ENCODE measurements at places on chromosomes 2 and 18.

DNA sequence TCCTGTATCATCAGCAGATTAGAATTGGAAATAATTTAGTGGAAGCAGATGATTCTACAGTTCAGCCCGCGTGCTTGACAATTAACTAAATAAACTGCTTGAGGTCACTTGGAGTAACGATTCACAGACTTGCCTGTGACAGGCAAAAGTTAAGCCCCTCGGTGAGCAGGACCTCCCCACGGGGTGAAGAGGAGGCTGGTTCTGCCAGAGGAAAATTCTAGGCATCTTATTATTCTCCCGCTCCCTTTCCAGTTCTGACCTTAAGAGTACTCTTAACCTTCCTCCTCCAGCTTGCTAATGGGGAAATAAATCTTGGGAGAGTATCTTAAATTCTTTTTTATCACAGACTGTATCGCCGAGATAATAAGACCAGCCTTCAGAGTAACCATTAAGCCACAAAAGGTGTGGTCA lies 169.7 kb upstream of the SMAD2 start:
- DNase-seq = no peak

- no peak for DNase-seq
Observed at GRCh38 chr2:12539336-12539735, 177.4 kb upstream of the TRIB2 start.

DNA sequence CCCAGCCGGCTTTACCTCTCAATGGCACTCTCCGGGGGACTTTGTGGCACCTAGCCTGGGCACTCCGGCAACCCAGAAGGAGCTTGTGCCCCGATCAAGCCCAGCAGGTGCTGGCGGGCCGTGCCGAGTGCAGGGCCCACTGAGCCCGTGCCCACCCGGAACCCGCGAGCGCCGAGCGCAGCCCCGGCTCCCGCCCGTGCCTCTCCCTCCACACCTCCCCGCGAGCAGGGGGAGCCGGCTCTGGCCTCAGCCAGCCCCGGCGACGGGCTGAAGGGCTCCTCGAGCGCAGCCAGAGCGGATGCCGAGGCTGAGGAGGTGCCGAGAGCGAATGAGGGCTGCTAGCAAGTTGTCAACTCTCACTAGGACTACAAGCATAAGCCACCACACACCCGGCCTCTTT lies 136.9 kb downstream of the COMMD1 start:
- no peak for DNase-seq

- no peak for DNase-seq
Observed at GRCh38 chr18:46031741-46032140, 40.3 kb downstream of the PSTPIP2 start.

GRCh38 chr18:31965316-31965970 lies 22.5 kb upstream of the TRAPPC8 start:
- DNase-seq = no peak

DNA sequence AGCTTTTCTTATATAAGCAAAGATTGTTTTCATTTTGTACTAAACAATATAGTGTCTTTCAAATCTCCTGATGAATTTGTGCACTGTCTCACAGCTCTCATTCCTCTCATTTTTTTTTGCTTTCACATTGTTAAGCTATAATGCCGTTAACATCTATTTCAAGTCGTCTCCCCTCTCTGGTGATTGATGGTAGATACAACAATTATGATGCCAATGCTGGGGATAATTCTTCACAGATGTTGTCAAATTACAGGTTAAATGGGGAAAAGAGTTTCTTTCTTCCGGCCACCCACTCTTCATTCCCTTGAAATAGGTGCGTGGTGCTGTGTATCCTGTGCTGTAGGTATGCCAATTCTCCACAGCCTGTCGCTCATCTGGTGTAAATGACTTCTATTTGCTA lies 1053.7 kb upstream of the ZEB2 start:
- no peak for DNase-seq

- DNase-seq = no peak
Observed at GRCh38 chr2:108932736-108933332, 56.2 kb downstream of the EDAR start.

GRCh38 chr18:58581265-58581664 lies 47.6 kb downstream of the ALPK2 start:
- DNase-seq = no peak

- no peak for DNase-seq
Observed at GRCh38 chr2:26576565-26577441, 64.4 kb downstream of the CIB4 start.

GRCh38 chr2:71531522-71532047 lies 78.2 kb downstream of the DYSF start:
- DNase-seq = no peak

GRCh38 chr2:239865059-239865639 lies 160.0 kb downstream of the NDUFA10 start:
- DNase-seq = no peak

GRCh38 chr2:38610851-38611801 lies 8.4 kb upstream of the HNRNPLL start:
- no peak for DNase-seq

- DNase-seq = no peak
Observed at GRCh38 chr2:231197706-231198290, 633 bp upstream of the ARMC9 start.

GRCh38 chr2:65325066-65325465 lies 97.4 kb downstream of the ACTR2 start:
- DNase-seq = no peak

- no peak for DNase-seq
Observed at GRCh38 chr2:10073706-10074105, 6.5 kb downstream of the CYS1 start.

- no peak for DNase-seq
Observed at GRCh38 chr2:11634584-11634983, 35.4 kb downstream of the NTSR2 start.

GRCh38 chr18:57004366-57005121 lies 142.3 kb upstream of the BOD1L2 start:
- DNase-seq = no peak

- no peak for DNase-seq
Observed at GRCh38 chr2:227914362-227914761, 42.9 kb downstream of the DAW1 start.

DNA sequence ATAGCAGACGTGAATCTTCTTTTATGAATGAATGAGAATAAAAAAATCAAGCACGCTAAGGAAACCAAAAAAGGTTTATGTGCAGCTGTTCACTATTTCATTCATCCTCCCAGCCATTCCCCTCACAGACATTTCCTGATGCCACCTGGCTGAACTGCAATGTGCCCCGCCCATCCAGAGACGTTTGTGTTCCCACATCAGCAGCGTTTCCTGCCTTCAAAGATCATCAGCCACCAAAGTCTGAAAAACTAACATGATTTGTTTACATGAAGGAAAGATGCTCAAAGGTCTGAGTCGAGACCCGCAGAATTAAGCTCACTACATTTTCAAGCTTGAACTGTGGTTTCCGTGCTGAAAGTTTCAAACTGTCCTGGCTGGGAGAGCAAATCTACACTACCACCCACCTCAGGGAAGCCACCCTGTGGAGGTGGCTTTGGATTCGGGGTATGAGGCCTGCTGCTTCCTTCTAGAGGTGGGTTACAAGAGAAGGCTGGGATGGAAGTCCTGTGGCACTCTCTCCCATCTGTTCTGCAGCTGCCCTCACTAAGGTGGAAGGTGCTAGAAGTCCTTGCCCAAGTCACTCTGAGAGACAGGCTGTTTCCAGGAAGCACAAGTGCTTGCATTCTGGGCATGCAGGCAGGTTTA lies 201.3 kb upstream of the OSR1 start:
- DNase-seq = no peak

DNA sequence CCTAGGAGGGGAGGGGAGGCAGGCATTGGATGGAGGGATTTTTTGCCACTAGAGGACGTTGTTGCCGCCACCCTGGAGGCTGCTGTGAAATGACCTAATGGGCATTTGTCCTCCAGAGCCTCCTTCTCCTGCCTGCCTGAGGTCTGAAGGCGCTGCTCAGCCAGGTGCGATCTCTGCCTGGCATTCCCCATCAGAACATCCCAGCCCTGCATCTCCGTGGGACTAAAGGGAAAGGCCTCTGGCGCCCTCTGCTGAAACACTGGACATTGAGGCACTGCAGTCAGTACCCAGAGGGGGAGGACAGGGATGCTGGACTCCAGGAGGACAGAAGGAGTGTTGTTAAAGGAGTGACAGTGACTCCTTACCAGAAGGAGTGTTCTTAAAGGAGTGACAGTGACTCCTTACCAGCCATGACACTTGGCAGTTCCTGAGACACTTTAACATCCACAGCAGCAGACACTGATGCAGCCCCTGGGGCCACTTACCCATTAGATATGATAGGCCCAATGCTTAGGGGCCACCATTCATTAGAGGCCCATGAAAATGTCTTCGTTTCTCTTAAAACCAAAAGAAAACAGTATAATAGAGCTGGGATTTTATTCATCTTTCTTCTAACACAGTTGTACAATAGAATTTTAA lies 17.0 kb downstream of the THNSL2 start:
- peak; percentile 23 for DNase-seq

GRCh38 chr18:79520478-79521390 lies 125.0 kb downstream of the NFATC1 start:
- DNase-seq = no peak

- DNase-seq = no peak
Observed at GRCh38 chr2:202104286-202104870, 31.3 kb downstream of the KIAA2012 start.

DNA sequence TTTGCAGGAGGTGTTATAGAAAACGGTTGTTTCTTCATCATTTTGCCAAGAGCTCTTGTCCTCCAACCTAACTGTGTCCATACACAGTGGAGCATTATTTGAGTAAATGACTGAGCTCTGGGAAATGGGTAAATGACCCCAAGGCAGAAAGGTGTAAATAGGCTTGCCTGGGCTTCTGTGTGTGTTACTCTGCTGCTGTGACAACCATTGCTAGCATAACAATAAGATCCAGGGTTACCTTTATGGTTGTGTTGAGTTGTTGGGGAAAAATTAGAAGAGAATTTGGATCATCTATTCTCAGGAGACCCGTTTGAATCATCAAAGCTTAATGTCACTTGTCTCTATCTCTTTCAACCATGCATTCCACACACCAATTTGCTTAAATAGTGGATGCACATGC lies 672.7 kb downstream of the DPP10 start:
- no peak for DNase-seq

- no peak for DNase-seq
Observed at GRCh38 chr2:219852626-219853025, 225.2 kb downstream of the SLC4A3 start.

DNA sequence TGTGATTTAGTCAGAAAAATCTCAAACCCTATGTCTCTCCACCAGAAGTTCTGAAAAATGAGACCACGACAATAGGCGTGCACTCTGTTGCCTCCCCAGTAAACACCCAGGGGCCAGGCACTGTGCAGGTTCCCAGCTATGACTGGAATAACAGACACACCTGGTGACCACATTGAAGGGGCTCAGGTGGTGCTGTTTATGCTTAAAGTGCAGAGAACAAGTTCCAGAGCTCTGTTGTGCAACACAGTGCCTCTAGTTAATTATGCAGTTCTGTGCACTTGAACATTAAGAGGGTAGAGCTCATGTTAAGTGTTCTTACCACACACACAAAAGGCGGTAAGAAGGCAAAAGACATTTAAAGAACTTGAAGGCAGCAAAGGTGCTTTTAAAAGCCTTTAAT lies 52.6 kb upstream of the AFF3 start:
- DNase-seq = no peak

DNA sequence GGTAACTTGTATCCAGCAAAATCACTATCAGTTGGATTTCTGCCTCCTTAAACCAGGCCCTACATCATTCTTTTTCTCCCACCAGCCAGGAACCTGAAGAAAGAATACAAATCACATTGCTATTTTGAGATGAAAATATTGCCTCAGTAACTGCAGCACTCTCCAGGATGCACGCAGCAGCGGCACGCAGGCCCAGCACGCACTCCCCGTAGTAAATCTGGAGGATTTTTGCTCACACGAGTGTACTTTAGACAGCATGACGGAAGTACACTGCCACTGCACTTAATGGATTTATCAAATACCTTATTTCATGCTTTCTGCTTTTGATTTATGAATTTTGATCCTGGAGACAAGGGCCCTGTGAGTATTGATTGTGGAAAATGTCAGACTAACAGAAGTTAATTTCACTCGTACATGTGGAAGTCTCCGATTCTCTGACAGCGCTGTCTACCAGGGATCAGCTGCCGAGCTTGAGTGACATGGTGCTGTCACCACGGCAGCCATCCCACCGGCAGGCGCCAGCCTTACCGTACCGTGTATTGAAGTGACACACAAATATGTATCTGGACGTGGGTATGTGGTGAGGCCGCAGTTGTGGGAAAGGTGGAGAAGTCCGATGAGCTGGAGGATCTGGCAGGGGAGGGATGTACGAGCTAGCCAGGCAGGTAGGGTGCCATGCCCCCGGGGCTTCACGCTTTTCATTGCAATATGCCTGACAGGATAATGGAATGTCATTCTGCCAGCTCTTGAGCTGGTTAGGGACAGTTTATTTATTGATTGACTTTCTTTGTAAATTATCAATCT lies 863.7 kb downstream of the GALR1 start:
- DNase-seq = no peak

DNA sequence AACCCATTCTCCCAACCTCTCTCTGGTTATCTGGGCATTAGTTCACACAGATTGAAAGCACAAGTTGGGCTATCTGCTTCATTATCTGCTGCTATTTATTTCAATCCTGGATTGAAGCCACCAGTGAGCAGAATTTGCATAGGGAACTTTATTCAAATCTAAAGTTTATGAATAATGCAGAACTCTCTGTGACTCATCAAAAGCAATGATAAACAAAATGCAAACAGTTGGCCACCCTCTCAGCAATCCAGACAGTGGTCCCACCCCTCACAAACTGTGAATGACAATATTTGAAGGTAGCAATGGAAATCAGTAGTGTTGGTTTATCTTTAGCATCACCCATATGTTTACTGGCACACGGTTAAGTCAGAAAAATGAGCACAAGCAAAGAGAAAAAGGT lies 106.8 kb upstream of the TMEM178A start:
- no peak for DNase-seq

DNA sequence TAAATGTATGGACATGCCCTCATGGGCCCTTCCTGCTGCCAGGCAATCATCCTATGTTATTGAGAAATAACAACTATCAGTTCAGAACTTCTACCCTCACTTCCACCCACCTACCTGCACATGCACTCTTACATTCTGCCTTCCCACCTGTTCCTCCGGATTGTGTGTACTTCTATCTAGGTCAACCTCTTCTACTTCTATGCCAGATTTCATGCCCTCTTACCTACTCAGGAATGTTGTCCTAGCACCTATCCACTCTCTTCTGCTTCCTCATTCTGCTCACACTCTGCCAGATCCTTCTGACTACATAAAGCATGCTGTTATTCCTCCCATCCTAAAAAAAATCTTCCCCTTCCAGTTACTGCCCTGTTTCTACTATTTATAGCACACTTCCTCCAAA lies 333.5 kb downstream of the IRS1 start:
- no peak for DNase-seq

GRCh38 chr2:219433666-219434467 lies 776 bp upstream of the SPEG start:
- DNase-seq = peak; percentile 37

DNA sequence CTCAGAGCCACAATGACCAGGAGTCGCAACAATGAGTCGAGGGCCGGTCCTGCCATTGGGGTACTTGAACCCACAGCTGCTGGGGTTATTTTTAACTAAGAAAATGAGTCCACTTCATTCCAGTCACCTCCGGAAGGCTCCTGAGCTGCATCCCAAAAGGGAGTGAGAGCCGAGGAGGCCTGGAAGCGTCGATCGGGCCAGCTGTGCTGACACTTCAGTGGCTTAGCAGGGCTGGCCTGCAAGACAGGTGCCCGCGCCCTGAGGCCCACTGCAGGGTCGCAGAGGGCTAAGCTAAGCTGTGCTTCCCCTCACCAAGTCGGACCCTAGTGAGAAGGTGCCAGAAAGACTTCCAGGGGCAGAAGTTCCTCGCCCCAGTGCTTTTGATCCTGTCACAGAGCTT lies 21.1 kb downstream of the TBC1D8 start:
- no peak for DNase-seq

All from G401 (cell line).